ENCODE measurements at places on chromosomes 2 and 18. TPM values are rescaled to one million over a fixed set of nuclear protein-coding genes. Genes with fewer than 3 reads are reported as not detected.

Gene CTNNA2
- not detected for total RNA-seq

DNA sequence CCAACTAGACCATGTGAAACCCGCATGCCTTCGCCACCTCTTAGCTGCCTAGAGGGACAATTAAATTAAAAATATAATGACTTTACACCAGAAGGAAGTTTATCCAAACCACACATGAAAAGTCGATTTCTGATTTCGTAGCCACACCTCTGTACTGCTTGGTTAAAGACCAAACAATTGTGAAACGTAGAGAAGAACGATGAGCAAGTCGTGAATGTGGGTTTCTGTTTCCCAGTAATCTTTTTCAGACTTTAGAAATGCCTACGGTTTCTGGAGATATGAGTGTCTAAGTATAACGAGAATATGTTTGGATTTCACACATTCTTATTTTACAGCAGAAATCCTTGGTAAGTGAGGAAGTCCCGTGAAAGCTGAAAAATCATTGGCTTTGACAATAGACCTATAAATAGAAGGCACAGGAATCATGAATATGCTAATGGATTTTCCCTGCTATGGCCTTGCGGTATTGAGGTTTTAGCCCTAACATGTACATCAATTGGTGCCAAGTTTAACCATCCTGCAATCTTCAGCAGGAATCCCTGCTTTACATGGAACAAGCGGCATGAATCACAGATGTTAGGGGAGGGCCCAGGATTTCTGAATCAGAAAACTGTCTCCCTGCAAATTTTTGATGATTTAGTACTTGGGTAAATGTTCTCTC is 105.6 kb downstream of the TTC32 start:
- DNase-seq, result no peak

DNA sequence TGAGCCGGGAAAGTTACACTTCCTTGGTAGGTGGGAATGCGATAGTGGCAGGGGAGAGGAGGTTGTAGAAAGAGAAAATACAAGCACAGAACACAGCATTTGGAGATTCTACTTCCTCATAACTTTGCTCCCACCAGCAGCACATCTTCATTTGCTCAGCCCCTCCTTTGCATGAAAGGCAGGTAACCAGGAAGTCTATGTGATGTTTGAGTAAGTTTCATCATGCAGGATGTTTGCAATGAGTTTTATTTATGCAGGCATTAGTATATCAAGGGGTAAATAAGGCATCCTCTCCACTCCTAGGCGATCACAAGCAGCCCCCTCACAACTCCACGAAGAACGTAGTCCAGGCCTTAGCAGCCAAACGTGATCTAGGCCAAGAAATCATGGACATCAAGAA is 5.0 kb downstream of the RNF152 start:
- no peak for DNase-seq

- DNase-seq, result no peak
Observed at GRCh38 chr2:204591225-204591624, 46.0 kb downstream of the PARD3B start.

DNA sequence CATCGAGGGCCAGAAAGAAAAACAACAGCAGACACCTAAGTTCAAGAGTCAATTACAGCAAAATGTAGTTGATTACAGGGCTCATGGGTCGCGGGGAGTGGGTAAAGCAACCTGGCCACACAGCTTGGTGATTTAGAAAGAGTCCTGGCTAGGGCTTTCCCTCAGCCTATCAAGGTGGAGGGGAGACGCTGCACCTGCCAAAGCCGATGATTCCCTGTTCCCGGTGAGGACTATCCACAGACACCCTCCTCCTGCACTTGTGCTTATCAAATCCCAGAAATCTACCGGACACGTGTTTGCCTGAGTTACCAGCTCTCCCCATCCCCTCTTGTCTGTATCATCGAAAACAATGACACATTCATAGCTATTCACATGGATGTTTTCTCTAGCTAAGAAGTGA is 7.0 kb upstream of the SOX11 start:
- no peak for DNase-seq

GRCh38 chr2:73268830-73269685 is 15.2 kb downstream of the FBXO41 start:
- peak; percentile 82 for DNase-seq

Gene GALNT13
- 3.1 TPM for total RNA-seq

Gene HOXD12
- total RNA-seq, result not detected

DNA sequence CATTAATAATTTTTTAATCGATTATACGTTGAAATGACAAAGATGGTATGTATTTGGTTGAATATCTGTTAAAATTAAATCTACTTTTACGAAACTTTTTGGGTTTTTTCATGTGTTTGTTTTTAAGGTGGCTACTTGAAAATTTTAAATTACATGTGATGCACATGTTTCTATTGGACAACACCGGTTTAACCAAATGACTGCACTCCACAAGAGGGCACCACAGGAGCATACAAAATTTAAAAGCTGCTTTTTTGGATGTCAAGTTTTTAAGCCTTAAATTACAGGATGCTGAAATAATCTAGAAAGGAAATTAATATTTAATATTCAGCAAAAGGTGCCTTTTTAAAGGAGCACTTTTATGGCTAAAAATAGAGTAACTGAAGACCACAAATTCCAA is 98.7 kb downstream of the ACVR1 start:
- no peak for DNase-seq

DNA sequence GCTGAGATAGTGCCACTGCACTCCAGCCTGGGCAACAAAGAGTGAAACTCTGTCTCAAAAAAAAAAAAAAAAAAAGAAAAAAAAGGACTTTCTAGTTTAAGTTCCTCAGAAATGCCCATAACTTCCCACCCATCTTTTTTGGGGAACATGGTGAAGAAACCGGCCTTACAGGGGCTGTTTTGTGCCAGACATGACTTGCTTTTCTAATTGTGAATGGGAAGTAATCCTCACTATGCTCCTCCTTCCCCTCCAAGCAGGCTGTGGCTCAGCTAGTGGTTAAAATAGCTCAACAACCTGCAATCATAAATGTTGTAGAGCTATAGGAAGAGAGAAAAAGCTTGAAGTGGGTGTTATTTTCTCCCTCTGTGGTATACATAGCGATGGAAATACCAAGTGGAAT is 34.1 kb upstream of the OLA1 start:
- no peak for DNase-seq

DNA sequence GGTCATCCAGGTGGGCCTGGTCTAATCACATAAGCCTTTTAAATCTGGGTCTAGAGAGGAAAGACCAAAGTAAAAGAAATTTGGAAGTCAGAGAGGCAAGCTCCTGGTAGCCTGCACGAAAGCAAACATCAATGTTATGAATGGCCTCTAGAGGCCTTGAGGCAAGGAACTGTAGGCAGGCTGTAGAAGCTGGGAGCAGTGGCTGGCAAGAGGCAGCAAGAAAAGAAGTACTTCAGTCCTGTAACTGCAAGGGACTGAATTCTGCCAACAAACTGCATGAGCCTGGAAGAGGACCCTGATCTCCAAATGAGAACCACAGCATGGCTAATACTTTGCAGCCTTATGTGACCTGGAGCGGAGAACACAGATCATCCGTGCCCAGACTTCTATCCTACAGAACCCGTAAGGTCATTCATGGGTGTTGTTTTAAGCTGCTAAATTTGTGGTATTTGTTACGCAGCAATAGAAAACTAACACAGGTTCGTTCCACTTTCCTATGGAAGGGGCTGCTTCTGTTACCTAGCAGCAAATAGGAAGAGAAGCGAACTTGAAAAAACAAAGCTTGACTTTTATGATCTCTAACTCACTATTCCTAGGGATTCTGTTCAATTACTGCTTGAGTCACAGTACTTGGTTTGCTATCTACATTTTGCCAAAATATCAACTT is 1.2 kb downstream of the IMMT start:
- DNase-seq, result no peak

Gene MORN2
- total RNA-seq, result 15.2 TPM

DNA sequence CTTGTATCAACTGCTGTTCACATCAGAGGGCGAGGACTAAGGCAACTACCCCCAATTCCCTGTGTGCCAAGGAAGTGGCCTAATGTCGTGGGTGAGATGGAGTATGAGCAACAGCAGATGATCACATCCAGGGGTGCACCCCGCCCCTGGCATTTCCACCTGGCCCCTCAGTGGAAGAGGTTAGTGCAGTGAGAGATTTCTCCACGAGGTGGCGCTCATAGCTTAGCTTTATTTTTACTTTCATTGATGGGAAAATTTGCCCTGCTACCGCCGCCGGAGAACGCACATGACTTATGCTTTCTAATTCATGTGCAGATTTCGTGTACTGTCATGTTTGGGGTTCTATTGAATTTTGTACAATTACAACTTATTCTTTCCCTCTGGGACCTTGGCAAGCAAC is 470.6 kb upstream of the MEX3C start:
- DNase-seq, result no peak

Gene PID1
- 56.5 TPM for total RNA-seq

DNA sequence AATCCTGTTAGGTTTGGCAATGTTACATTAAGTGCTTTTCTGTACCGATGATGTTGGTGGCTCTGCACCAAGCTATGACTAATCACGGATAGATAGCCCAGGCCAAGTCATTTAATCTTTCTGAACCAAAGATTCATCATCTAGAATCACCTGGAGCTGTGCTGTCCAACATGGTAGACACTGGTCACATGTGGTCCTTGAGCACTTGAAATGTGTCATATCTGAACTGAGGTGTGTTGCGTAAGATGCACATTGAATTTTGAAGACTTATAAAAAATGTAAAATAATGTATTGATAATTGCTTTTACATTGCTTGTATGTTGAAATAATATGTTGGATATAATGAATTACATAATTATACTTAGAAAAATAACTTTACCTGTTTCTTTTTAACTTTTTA is 39.8 kb upstream of the NXPH2 start:
- no peak for DNase-seq

GRCh38 chr2:135528006-135528405 is 3.0 kb downstream of the ZRANB3 start:
- no peak for DNase-seq

DNA sequence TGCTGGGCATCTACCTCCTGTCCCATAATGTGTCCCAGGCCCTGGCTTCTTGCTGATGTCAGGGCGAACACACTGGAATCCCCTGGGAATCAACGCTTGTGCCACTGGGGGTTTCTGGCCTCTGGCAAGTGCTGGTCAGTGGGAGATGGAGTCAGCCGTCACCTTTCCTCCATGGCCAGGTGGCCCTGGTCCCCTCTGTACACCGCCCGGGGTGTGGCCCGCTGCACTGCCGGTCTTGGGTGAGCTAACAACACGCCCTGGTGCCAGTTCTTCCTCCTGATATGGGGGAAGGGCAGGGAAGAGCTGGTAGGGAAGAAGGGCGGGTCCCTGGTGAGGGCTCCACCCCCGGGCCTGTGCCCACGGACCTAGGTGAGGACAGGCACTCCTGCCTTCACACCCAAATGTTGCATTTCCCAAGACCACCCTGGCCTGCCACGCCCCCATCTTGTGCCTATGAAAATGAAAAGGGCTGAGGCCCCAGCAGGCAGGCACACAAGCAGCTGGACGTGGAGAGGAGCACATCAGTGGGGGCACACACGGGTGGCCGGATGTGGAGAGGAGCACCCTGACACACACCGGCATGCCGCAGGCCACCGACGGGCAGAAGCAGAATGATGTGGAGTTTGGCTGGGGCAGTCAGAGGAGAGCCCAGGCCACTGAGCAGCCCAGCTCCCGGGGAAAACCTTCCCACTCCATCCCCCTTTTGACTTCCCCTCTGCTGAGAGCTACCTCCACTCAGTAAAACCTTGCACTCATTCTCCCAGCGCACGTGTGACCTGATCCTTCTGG is 140.5 kb downstream of the ASB1 start:
- no peak for DNase-seq

DNA sequence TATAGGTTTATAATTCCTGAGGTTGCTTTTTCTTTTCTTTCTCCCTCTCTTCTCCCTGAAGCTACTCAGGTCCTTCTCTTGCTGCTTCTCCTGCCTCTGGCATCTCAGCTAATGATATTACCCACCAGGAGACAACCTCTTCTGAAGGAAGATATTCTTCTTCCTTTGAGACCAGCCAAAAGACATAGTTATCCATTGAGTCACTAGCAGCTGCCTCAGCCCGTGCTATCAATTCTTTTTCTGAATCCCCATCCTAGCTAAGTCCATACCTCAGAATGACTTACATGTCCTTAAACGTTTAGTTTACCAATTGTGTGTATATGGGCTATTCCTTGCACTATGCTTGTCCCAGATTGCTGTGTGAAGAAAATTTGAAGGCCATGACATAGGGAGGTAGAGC is 25.0 kb upstream of the RNF103 start:
- DNase-seq, result no peak

Gene ADAM23
- total RNA-seq, result 1.1 TPM

Gene TET3
- 12.0 TPM for total RNA-seq

DNA sequence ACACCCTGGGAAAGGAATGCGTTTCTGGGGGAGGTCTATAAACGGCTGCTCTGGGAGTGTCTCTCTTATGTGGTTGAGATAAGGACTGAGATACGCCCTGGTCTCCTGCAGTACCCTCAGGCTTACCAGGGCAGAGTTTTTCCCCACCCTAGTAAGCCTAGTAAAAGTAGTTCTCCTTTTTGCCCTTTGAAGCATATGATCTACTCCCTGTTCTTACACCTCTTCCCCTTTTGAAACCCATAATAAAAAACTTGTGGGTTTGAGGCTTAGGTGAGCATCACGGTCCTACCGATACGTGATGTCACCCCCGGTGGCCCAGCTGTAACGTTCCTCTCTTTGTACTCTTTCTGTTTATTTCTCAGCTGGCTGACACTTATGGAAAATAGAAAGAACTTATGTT is 97.4 kb downstream of the FSIP2 start:
- DNase-seq, result no peak

GRCh38 chr18:54209471-54210180 is 14.8 kb downstream of the MBD2 start:
- no peak for DNase-seq

Gene DUSP28
- total RNA-seq, result 3.8 TPM

GRCh38 chr2:47238638-47239037 is 83.5 kb upstream of the STPG4 start:
- no peak for DNase-seq

Gene GCKR
- total RNA-seq, result 4.2 TPM

Gene NYAP2
- not detected for total RNA-seq

DNA sequence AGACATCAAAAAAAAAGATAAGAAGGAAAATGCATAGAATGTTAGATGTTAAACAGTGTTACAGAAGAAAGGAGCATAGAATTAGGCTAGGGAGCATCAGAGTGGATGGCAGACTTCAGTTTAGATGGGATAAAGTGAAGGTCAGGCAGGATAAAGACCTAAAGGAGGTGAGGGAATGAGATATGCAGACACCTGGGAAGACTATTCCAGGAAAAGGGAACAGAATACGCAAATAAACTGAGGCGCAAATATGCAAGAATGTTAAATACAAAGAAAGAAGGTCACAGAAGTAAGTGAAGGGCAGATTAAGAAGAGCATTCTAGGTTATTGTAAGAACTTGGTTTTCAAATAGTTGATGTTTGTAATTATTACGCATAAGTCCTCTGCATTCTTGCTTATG is 116.3 kb upstream of the REG3A start:
- DNase-seq, result no peak

DNA sequence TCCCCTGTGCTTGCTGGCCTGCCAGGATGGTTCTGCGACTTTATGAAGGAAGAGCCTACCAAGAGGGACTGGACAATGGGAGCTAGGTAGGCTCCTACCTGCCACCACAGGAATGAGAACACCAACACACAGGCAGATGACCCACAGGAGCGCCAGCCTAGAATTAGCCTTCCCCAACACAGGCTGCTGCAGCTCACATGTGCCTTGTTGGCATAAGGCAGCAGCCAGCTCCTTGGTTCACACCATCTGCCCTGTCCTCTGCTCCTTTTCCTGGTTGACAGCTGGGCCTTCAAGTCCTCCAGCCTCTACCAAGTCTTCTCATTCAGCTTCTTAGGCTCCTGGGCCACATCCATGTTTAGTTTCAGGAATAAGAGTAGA is 705.4 kb upstream of the RAB6C start:
- DNase-seq, result no peak

Gene MROH2A
- total RNA-seq, result not detected

Data from mesenteric fat pad (tissue), 1 donor.